ENCODE measurements at places on chromosomes 5 and 9. TPM values are rescaled to one million over a fixed set of nuclear protein-coding genes. Genes with fewer than 3 reads are reported as not detected.

DNA sequence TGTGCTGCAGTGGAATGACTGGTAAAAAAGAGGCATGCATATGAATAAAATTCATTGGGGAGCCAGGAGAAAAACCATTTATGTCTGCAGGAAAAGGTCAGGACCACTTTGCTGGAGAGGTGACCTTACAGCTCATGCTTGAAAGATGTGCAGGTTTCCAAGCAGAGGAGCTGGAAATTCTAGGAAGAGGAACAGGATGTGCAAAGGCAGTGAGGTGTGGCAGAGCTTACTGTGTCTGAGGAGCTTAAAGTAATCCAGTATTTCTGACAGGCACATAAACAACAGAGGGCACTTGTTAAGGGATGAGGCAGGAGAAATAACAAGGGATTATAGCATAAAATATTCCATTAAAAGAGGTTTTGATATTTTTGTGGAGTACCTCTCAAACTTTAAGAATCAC lies 203.2 kb downstream of the CD180 start:
- DNase-seq: no peak

DNA sequence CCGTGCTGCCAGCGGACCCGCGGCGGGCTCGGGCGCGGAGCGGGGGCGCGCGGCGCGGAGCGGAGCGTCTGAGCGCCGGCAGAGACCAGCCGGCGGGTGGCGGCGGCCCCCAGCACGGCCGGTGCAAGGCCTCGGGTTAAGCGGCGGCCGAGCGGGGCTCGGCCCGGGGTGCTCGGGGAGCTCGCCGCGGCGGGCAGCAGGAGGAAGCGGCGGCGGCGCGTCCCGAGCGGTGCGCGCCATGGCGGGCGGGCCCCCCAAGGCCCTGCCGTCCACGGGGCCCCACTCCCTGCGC lies 150 bp downstream of the SNX30 start:
- DNase-seq: no peak

DNA sequence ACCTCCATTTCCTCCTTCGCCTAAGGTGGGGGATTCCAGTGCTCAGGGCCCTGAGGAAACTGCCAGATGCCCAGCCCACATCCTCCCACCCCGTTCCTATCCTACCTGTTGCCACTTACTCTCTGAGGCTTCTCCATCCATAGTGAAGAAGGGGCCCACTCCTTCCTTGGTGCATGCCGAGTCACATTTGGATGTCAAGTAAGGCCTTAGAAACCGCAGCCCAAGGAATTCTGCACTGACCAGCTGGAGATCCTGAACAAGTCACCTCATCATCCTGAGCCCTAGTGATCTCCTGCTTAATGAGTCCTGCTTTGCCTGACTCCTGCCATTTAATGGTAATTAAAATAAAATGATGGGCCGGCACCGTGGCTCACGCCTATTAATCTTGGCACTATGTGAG lies 6.7 kb upstream of the TNIP1 start:
- DNase-seq: no peak

LCN10 gene
- total RNA-seq: 9.8 TPM

GRCh38 chr9:111068771-111069170 lies 30.5 kb upstream of the LPAR1 start:
- DNase-seq: no peak

DNA sequence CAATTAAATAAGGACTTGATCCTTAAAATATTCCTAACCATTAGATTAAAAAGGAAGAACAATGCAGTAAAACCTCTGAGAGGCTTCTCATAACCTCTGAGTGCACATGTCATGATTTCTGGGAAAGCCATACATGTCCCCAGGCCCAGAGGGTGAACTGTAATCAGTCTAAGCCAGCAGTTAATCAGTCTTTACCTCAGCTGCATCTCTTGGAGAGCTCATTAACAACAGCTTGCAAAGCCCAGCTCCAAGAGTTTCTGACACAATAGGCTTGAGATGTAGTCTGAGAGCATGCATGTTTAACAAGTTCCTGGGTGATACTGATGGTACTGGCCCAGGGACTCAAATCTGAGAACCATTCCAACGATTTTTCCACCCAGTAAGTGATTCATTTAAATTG lies 392.1 kb downstream of the DNAH5 start:
- no peak for DNase-seq

All from GM23338 (cell line).